ENCODE measurements at places on chromosomes 16 and 17.
A peak's percentile ranks its signal among the peaks of the same experiment; 100 is the strongest.

GRCh38 chr17:66562119-66562518 is 259.7 kb downstream of the PRKCA start:
- DNase-seq = no peak

DNA sequence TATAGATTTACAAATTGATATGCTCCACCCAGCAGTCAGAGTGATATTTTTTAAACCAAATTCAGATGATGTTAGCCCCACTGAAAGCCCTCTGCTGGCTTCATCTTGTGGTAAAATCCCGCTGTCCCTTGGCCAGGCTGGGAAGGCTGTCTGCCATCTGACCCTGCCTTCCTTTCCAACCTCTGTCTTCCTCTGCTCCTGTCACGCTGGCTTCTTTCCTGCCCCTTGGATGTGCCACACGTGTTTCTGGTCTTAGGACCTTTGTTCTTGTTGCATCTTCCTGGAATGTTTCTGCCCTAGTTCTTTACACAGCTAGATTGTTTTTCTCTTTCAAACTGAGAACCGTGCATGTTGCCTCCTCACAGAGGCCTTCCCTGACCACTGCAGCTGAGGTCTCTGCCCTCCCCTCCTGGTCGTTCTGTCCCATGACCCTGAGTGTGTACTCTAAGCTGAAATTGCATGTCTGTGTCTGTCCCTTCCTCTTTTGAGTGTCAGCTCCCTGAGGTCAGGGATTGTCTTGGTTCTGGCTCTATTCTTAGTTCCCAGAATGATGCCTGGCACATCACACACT is 11.4 kb downstream of the NT5M start:
- no peak for DNase-seq

GRCh38 chr17:82650723-82651122 is 2.5 kb upstream of the WDR45B start:
- DNase-seq = no peak

DNA sequence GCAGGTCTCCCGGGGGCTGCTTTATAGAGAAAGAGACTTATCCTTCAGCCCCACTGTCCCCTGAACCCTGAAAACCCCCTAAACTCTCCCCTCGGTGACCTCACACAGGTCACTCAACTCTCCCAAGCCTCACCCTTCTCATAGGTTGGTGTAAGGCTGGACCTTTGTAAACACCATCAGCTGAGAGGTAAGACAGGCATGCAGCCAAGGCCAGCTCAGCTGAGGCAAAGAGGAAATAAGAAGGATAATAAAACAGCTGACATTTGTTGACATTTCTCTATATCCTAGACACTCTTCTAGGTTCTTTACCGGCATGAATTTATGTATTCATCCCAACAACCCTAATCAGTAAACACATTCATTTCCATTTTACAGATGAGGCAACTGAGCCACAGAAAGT is 134.3 kb downstream of the CCT6B start:
- no peak for DNase-seq

- no peak for DNase-seq
Observed at GRCh38 chr16:11386791-11387546, 41.7 kb downstream of the RMI2 start.

DNA sequence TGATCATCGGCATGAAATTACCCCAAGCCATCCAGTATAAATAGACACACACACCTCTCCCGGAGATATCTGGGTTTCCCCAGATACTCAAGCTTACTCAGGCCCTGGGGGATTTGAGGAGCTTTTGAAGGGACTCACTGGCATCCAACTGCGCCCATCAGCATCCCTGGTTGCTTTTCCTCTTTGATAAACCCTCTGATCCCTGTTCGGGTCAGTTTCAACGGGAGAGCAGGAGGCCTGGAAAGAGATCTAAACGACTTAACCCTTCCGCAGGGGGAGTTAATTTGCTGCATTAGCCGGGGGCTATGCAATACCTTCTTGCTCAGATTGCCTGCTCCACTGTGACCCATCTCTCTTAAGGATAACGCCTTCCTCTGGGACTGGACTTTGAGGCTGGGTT is 76.6 kb downstream of the MAF start:
- DNase-seq = no peak

- DNase-seq = no peak
Observed at GRCh38 chr16:70437582-70438557, 1.0 kb downstream of the ST3GAL2 start.

DNA sequence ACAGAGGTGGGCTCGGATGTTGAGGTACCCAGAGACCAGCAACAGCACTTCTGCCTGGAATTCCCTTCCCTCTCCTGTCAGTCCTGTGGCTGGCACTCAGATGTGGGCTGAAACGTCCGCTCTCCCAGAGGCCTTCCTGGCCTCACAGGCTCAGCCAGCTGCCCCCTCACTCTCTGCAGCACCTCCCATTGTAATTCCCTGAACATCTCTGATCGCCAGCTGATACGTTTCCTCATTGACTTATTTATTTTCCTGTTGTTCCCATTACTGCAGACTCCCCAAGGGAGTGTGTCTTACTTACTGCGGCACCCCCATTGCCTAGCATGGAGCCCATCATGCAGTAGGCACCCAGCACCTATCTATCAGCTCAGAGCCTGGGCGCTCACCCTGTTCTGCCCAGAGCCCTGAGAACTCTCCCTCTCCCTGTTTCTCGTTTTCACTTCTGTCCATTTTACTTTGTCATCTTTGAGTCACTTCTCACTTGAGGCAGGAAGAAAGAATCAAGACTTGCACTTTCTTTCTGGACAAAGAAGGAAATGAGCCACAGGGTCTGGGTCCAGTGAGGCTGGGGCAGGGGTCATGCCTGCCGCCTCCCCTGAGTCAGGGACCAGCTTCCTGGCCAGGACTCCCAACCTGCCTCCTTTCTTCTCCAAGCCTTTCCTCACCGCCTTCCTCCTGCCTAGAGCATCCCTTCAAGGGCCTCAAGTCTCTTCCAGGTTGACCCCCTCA is 10.2 kb downstream of the CDH5 start:
- DNase-seq = peak; percentile 37

DNA sequence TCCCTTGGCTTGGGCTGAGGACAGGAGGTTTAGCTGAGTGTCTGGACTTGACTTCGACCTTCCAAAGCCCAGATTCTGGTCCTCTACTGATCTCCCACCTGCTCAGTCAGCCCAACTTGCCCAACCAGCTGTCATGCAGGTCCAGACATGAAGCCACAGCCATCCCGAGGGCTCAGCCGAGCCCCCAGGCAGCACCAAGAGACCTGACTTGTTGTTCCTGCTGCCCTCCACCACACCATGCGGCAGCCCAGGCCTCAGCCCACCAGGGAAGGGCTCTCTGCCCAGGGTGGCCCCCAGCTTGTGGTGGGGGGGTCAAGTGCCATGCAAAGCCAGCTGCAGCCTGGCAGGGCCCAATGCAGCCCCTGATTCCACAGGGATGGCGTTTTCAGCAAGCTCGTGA is 17.2 kb upstream of the CACNG4 start:
- DNase-seq = peak; percentile 35

DNA sequence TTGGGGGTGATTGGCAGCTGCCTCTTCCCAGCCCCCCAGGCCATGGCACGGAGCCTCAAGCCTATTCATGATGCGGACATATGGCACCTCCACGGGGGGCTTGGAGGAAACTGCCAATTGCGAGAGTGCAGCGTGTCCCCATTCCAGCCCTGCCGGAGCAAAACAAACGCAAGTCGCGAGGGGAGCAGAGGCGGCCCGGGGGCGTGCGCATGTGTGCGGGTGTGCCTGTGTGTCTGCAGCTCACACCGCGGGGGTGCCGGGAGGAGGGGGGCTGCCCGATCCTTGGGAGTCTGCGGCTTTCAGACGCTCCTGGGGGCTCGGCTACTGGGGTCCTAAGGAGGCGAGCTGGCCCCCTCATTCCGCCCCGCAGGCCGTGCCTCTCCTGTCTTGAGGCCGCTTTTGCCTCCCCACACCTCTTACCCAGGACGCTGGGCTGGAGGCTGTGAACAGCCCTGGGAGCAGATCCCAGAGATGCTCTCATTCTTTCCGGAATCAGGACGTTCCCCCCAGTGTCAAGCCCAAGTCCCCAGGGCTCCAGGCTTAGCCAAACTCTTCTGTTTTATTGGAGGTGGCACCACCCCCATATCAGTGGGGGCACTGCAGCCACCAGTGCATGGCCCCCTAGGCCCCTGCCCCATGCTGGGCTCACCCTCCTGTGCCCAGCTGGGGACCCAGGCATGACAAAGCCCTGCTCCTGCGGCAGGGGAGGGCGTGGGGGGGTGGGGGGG is 29.1 kb downstream of the ENDOV start:
- no peak for DNase-seq

DNA sequence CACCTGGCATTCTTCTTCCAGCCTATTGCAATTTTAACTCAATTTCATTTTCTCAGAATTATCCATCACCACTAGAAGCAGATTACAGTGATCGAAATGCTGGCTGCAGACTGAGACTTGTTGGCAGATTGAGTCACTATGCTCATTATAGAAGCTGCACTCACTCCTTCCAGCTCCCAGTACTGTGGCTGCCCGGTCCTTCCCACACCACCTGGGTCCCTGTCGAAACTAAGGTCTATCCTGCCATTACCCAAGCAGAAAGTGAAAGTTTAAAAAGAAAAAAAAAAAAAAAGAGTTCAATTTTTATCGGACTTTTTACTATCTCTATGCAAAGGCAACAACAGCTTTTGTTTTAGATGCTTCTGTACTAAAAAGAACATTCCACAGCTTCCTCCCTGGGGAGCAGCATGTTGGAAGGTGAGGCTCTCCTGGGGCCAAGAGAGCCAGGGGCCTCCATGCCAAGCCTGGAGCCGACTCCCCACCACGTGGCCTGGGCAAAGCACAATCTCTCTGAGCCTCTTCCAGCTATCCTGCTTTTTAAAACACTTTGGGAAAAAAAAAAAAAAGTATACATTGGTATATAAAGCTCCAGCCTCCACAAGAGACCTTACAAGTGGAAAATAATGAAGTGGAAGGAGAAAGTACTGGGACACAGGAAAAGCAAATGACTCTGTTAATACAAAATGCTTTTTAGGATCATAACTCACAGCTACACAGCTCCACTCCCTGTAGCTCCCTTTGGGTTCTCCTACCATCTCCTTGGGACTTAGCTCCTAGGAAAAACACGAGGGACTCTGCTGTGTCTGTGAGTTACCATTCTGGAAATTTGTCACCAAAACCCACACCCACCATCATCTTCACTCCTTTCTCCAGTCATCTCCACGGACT is 77.8 kb downstream of the USP31 start:
- DNase-seq = no peak

DNA sequence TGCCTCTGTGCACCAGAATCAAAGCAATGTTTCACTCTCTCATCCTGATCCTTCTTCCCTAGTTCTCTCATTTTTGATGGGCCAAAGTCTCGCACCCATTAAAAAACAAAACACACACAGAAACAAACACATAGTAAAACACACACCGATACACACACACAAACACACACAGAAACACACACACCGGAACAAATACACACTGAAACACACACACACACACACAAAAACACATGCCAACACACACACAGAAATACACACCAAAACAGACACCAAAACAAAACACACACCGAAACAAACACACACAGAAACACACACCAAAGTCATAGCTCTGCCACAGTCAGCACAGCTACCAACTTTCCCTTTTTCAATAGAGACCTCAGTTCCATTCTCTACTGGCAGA is 8.6 kb downstream of the HSPB9 start:
- no peak for DNase-seq

DNA sequence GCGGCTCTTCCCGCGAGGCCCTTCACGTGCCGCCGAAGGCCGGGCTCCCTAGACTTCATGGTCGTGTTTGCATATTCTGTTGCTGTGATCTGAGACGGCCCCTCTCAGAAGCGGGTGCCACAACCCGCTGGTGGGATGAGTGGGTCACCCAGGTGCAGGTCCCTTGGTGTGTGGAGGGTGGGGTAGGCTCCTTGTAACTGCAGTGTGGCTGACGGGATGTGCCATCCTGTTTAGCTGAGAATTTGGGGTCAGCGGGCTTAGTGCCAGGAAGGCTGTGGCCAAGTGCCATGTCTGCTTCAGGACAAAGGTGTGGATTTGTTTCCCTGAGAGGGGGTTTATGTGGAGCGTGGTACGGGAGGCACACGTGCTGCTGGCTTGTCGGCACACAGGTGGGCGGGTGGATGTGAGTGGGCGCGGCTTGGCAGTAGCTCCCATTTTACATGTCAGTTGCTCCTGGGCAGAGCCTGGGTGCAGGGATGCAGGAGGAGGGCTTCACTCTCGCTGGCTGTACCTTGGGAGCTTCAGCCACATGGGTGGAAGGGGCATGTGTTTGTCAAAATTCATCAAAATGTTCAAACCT is 9.2 kb upstream of the WFIKKN1 start:
- no peak for DNase-seq

DNA sequence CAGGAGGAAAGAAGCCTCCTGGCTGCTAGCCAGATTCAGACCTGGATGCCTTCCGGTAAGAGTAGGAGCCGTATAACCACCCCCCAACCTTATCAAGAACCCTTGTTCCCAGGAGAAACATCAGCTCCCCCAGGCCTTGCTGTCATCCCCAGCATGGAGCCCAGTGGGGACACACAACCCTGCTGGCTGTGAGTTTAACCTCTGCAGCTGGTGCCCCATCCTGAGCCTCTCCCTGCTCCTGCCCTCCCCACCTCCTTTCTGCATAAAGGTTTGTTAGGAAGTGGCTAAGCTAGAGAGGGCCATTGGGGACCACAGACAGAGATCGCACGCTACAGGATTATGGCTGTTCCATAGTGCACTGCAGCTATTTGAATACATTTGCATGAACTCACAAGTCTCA is 55.5 kb upstream of the RPL38 start:
- no peak for DNase-seq

GRCh38 chr17:18278867-18279266 is 18.4 kb downstream of the MIEF2 start:
- DNase-seq = no peak

DNA sequence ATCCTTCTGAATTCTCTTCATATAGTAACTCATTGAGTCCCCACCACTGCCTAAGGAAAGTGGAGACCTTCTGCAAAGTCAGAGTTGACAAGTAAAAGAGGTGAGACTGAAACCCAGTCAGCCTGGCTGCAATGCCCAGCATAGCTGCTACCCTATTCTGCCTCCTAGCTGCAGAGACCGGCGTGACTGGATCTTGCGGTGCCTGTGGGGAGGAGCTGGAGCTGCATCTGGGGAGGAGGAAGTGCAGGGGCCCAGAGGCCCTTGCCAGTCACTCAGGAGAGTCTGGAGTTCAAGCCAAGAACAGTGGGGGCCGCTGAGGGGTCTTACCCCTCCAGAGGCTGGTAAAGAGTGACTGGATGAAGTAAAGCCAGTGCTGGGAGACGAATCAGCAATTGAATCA is 35.0 kb upstream of the ZNF423 start:
- DNase-seq = no peak

GRCh38 chr17:66717641-66718058 is 117.3 kb upstream of the CACNG5 start:
- no peak for DNase-seq

GRCh38 chr17:55264645-55265298 is at the start of gene HLF:
Gene HLF (plus strand): TSS chr17:55264960. CDS start chr17:55265485, 525 bp downstream.
- DNase-seq = peak; percentile 87

All from right forelimb (tissue), 1 donor.